ENCODE measurements at places on chromosomes 12 and 14.

GRCh38 chr12:64678248-64678647 is 68.0 kb downstream of the RASSF3 start:
- no peaks in the 10 kb centered on the region for H3K36me3 ChIP-seq
- DNase-seq = no peak
- H3K27me3 ChIP-seq = no peaks in the 10 kb centered on the region
- no peak overlapping the region for H3K27ac ChIP-seq
- H3K4me3 ChIP-seq = no peak overlapping the region
- peaks cover 14% of the 10 kb centered on the region for H3K4me1 ChIP-seq

DNA sequence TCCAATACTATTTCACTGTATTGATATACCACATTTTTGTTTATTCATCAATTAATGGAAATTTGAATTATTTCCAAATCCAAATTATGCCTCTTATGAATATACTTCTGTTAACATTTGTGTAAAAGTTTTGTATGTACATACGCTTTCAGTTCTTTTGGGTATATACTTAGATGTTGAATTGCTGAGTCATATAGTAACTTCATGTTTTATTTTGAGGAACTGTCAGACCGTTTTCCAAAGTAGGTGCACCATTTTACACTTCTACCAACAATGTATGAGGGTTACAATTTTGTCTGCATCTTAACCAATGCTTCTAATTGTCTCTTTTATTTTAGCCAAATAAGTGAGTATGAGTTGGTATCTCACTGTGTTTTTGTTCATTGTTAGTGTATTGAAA is 10.2 kb upstream of the CCER1 start:
- H3K27me3 ChIP-seq = no peaks in the 10 kb centered on the region
- no peak overlapping the region for H3K4me3 ChIP-seq
- H3K4me1 ChIP-seq = no peaks in the 10 kb centered on the region
- H3K36me3 ChIP-seq = no peaks in the 10 kb centered on the region

GRCh38 chr12:89710873-89711750 is 2.5 kb upstream of the ATP2B1 start:
- H3K4me3 ChIP-seq = no peak overlapping the region
- no peak overlapping the region for H3K27ac ChIP-seq
- no peak for DNase-seq
- no peaks in the 10 kb centered on the region for H3K36me3 ChIP-seq
- peaks cover 22% of the 10 kb centered on the region for H3K4me1 ChIP-seq

DNA sequence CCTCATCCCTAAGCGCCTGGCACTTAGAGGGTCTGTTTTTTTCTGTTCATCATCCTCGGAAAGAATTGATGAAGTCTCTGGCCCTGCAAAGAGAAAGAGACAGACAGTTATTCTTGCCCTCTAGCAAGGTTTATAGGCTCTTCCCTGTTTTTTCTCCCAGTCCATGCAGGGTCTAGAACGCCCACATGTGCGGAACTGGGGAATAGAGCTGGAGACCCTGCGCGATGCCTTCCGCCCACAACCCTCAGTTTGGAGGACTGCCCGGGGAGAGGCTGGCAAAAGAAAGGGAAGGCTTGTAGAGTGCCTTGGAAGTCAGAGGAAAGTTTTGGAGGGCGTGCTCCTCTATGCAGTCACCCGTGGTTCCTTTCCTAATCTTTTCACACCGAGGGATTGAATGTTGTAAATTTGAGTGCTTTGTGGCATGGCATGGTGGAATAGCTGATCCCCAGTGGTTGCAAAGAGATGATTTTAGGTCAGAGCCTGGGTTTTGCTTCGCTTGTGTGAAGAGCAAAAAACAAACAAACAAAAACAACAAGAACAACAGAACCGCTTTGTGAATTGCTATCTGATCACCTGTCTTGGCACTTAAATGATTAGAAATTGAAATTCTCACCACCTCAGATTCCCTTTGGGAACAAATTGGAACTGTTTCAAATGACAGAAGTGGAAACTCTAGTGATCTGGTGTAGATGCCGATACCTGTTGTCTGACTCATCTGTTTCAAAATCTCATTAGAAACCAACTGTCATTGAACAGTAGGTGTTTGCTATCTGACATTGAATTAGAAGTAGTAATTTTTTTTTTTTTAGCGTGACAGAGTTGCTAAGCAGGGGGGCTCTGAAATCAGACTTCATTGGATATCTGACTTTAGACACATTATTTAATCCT is 947 bp downstream of the GAS2L3 start:
- H3K36me3 ChIP-seq = no peaks in the 10 kb centered on the region
- no peak for DNase-seq

GRCh38 chr12:127194176-127194575 is 1072.8 kb upstream of the TMEM132C start:
- no peaks in the 10 kb centered on the region for H3K4me1 ChIP-seq
- no peaks in the 10 kb centered on the region for H3K27me3 ChIP-seq
- H3K27ac ChIP-seq = no peak overlapping the region

DNA sequence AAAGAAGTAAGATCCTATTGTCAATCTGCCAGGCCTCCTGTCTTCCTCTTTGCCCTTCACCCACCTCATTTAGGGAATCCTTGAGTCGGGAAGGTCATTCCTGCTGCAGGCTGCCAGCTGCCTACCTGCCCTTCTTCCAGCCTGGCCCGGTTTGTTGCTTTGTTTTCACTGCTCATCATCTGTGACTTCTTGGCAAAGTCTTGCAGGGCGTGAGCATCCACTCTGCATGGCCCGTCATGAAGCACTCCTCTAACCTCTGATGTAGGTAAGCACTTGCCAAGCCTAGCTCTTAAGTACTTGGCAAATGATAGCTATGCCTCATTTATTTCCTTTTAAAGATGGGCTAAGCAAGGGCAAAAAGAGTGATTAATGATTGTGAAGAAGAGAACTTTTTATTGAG is 192.8 kb downstream of the NRXN3 start:
- no peaks in the 10 kb centered on the region for H3K36me3 ChIP-seq
- H3K4me1 ChIP-seq = no peaks in the 10 kb centered on the region
- no peak for DNase-seq
- H3K4me3 ChIP-seq = no peak overlapping the region

- H3K27me3 ChIP-seq = no peaks in the 10 kb centered on the region
- no peaks in the 10 kb centered on the region for H3K4me1 ChIP-seq
- DNase-seq = no peak
- H3K4me3 ChIP-seq = no peak overlapping the region
- H3K36me3 ChIP-seq = no peaks in the 10 kb centered on the region
- no peak overlapping the region for H3K27ac ChIP-seq
Measured at GRCh38 chr12:6312529-6313325, 2.2 kb downstream of the PLEKHG6 start.

GRCh38 chr14:71377099-71377498 is 469.8 kb downstream of the PCNX1 start:
- no peaks in the 10 kb centered on the region for H3K27me3 ChIP-seq
- DNase-seq = no peak
- no peaks in the 10 kb centered on the region for H3K4me1 ChIP-seq
- H3K4me3 ChIP-seq = no peak overlapping the region
- H3K27ac ChIP-seq = no peak overlapping the region

DNA sequence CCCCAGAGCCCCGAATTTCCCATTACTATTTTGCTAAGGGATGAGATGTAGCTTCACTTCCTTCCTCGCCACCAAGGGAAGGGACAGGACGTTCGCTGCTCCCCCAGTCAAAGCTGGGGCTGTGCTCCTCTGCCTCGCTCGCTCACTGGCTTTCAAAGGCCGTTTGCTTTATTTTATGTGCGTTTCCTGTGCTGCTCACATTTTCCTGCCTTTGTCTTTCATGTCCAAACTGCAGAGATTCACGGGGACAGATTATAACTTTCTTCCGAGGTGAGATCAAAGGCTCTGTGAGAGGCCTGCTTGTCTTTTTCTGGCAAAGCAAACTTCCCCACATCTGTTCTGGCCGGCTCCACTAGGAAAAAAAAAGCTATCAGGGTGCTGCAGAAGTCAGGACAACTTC is 76.0 kb upstream of the FZD10 start:
- no peaks in the 10 kb centered on the region for H3K36me3 ChIP-seq
- H3K27me3 ChIP-seq = no peaks in the 10 kb centered on the region
- DNase-seq = peak; percentile 70
- H3K4me1 ChIP-seq = peaks cover 24% of the 10 kb centered on the region
- no peak overlapping the region for H3K27ac ChIP-seq

DNA sequence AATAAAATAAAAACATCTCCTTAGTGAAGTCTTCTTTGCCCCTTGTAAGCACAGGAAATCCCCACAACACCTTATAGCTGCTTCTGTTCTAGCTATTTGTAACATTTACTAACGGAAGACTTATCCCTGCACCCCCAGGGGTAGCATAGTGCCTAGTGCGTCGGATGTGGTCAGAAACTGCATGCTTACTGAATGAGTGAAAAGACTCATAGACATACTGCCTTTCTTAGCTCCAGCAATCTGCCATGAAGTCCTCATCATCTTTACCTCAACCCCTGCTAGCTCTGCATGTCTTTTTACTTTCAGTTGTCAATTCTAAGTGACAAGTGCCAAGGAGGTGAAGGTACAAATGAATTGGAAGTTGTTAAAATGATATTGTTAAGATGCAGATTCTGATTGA is 12.9 kb downstream of the RIOX1 start:
- no peak overlapping the region for H3K4me3 ChIP-seq
- DNase-seq = no peak
- no peak overlapping the region for H3K27ac ChIP-seq
- H3K36me3 ChIP-seq = peaks cover 4% of the 10 kb centered on the region
- no peaks in the 10 kb centered on the region for H3K4me1 ChIP-seq
- H3K27me3 ChIP-seq = no peaks in the 10 kb centered on the region

DNA sequence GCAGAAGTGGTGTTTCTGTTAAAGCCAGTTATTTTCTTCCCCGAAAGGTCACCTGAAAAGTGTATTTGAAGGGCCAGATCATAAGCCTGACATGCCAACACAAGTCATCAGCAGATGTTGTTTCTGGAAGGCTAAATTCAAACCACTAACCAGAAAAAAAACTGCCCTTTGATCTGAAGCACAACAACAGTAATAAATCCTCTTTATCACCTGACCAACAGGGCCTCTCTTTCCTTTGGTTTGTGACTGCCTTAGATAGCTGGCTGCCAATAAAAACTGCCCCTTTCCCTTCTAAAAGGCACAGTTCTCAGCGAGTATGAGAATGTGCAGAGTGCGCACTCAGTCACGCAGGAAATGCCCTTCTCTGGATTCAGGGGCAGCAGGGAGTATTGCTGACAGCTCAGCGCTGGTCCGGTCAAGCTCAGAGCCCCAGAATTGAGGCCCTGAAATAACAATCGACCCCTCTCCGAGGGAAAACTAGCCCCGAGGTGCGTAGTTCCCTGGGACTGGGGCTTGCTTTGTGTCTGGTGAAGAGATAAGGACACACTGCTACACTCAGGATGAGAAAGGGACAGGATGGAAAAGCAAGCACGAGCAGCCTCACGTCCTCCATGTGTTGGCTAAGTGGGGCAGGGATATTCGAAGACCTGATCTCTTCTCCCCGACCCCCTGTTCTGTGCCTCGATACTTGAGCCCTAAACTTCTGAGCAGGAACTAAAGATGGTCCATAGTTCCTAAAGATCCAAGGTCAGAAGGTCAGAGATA is 184.2 kb upstream of the GZMB start:
- H3K36me3 ChIP-seq = no peaks in the 10 kb centered on the region
- H3K4me3 ChIP-seq = no peak overlapping the region
- peaks cover 4% of the 10 kb centered on the region for H3K27me3 ChIP-seq
- no peaks in the 10 kb centered on the region for H3K4me1 ChIP-seq
- DNase-seq = no peak

DNA sequence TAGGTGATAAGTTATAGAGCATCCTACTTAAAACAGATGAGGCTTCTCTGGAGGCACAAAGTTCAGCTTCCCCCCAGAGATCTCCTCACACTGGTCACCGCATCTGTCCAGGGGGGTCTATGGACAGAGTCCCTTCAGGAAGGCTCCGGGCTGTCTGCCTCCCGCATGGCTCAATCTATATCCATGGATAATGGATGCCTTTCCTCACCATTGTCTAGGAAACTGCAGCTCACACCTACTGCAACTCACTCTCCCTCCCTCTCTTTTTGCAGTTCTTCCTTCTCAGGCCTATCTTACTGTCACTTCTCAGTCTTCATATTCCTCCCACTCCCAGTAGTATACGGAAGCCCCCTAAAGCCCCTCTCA is 100.6 kb upstream of the BCL2L14 start:
- no peak overlapping the region for H3K27ac ChIP-seq
- no peak overlapping the region for H3K4me3 ChIP-seq
- H3K36me3 ChIP-seq = no peaks in the 10 kb centered on the region
- no peaks in the 10 kb centered on the region for H3K27me3 ChIP-seq
- DNase-seq = no peak
- H3K4me1 ChIP-seq = no peaks in the 10 kb centered on the region

- peaks cover 34% of the 10 kb centered on the region for H3K4me1 ChIP-seq
- no peaks in the 10 kb centered on the region for H3K36me3 ChIP-seq
- H3K27ac ChIP-seq = no peak overlapping the region
- no peaks in the 10 kb centered on the region for H3K27me3 ChIP-seq
Measured at GRCh38 chr14:67618617-67619063, 1.1 kb upstream of the ARG2 start.

GRCh38 chr12:167959-168600 is 45.9 kb downstream of the SLC6A12 start:
- H3K27ac ChIP-seq = no peak overlapping the region
- no peaks in the 10 kb centered on the region for H3K36me3 ChIP-seq
- H3K27me3 ChIP-seq = peaks cover 6% of the 10 kb centered on the region
- H3K4me3 ChIP-seq = no peak overlapping the region
- no peaks in the 10 kb centered on the region for H3K4me1 ChIP-seq

DNA sequence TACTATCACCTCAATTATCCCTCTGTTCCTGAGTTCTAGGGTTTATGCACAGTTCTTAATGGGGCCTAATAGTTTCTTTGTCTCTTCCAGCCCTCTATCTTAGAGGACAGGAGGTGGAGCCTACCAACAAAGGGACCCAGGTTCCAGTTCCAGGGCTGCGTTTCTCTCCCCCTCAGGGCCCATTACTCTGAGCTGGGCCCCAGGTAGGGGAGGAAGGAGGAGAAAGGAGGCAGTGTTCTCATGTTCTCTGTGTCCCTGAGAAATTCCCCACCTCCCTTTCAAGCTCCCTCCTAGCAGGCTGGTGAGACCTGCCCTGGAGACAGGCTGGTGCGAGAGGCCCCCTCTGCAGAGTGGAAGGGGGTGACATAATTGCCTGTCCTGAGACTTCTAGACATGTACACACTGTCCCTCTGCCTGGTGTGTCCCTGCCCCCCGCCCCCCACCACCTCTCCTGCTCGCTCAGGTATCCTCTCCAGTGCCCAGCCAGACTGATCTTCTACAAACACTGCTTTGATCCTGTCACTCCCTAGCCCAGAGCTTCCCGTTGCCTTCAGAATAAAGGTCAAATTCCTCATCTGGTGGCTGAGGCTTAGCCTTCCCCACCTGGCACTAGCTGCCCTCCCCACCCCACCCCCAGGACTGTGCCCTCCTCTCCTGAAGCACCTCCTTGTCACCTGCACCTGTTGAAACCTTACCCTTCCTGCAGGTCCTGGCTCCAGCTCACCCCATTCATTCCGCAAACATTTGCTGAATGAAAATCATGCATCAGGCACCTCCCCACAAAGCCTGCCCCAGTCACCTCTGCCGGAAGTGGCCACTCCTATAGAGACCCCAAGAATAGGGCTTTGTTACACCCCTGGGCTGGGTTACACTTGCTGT is 21.1 kb upstream of the KRT8 start:
- no peak overlapping the region for H3K27ac ChIP-seq
- H3K36me3 ChIP-seq = no peaks in the 10 kb centered on the region
- peaks cover 4% of the 10 kb centered on the region for H3K27me3 ChIP-seq
- no peak overlapping the region for H3K4me3 ChIP-seq

GRCh38 chr14:78488938-78489337 is 318.8 kb downstream of the NRXN3 start:
- H3K4me3 ChIP-seq = no peak overlapping the region
- H3K4me1 ChIP-seq = no peaks in the 10 kb centered on the region
- H3K36me3 ChIP-seq = no peaks in the 10 kb centered on the region
- H3K27ac ChIP-seq = no peak overlapping the region

Measured in DND-41 (cell line).